ENCODE measurements at places on chromosomes 1 and 21.

DNA sequence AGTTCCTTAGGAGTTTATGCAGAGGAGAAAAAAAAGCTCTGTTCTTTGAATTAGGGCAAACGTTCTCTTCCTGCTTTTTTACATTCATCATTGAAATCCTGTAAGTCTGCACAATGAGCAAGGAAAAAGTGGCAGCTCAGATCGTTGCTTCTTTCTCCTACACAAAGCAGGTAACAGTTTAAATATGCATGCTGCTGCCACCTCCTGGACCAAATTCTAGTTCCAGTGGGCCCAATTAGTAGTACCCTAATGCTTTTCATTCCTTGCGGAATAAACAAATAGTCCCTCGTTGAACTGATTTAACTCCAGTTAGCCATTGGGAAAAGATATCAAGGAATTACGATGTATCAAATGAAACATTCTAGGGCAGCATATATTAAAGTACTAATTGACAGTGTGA is 20.1 kb downstream of the YTHDF2 start:
- no peak for DNase-seq

DNA sequence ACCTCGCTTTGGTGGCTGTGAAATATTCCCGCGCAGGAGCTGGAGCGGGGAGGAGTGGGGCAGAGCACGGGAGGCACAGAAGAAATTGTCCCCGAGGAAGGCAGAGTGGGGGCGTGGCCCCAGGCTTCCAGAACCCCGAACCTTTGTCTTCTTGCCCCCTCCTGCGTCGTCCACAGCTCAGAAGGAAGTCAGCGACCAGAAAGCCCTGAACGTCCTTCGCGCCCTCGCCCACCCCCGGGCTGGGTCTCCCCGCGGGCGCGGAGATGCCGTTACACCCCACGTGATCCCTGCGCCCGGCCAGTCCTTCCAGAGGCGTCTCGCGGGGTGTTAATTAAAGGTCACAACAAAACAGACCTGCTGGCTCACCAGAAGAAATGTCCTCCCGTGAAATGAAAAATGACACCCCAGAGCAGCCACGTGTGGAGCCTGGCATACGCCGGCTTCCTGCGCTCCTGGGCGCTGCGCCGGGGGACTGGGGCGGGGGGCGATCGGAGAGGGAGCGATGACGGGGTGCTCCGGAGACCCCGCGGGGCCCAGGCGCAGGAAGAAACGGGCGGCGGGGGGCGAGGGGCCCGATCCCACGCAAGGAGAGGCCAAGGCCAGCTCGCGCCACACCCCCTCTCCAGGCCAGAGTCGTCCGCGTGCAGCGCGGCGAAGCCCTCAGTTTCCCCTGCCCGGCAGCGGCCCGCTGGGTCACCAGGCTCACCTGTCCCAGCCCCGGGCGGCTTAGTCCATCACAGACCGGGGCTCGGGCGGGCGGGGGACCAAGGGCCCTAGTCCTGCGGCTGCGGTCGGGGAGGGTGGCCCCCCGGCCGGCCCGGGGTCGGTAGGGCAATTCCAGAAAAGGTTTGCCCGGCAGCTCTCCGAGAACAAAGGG is 995 bp upstream of the KIF26B start:
- DNase-seq: no peak

DNA sequence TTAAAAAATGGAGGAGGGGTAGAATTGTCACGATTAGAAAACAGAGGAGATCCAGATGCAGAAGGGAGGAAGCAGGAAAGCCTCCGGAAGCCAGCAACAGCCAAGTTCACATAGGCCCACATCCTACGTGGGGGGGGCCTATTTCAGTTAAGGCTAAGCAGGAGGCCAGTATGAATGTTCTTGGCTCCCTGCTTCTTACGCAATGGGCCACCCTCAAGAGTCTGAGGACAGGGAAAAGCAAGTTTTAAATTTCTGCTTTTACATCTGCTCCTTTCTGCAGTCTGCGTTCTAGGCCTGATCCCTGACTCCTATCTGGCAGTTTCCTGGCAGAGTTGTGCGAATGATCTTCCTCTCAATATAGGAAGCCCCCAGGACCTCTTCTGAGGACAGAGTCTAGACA is 30.6 kb downstream of the RABIF start:
- DNase-seq: peak; percentile 83

- DNase-seq: peak; percentile 55
Measured at GRCh38 chr1:24391882-24392603, 21.5 kb downstream of the STPG1 start.

DNA sequence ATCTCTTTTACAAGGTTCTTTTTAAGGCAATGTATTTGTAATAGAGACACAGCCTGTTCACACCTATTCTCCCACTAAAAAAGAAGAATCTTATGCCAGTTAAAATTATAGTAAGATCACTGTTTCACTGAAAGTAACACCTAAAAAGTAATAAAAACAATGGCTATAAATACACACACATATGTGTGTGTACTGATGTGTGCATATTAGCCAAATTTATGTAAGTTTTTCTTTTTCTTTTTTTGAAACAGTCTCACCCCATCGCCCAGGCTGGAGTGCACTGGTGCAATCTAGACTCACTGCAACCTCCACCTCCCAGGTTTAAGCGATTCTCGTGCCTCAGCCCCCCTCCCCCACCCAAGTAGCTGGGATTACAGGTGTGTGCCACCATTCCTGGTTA is 56.8 kb upstream of the SLC30A10 start:
- DNase-seq: no peak

DNA sequence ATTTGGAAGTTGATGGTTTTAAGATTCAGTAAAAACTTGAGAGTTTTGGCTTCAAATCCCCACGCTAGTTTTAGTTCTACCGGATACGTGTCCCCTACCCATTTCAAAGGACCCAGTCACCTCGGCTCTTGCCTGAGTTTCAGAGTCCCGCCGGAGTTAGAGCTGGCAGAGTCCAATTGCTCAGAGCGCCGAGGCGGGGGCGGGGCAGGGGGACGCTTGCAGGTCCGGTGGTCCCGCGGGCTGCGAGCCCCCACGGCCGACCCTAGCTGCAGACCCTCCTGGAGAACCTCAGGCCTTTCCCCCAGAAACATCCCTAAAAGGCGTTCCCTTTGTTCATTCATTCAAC is 765 bp upstream of the VPS45 start:
- no peak for DNase-seq

GRCh38 chr1:79711001-79711431 is 704.5 kb upstream of the ADGRL4 start:
- DNase-seq: peak; percentile 53

DNA sequence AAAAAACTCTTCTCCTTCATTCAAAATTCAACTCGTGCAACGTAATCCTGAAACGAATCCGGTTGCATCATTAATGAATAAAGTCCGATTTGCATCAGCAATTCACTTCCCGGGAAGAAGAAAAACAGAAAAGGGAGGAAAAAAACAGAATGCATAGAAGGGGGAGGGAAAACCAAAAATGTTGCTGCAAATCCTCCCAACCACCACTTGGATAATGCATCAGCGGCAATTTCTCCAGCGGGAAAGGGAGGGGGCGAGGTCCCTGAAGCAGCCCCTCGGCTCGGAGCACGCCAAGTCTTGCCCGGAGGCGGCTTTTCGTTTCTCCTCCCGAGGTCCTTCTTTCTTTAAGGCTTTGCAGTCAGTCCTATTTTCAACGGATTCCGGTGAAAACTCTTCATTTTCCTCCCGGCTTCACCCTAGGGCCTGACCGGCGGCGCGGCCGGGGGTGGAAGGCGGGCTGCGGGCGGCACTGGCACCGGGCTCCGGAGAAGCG is 723 bp downstream of the CDC42BPA start:
- DNase-seq: peak; percentile 68

- DNase-seq: no peak
Measured at GRCh38 chr1:235339746-235340145, 11.4 kb downstream of the GGPS1 start.

DNA sequence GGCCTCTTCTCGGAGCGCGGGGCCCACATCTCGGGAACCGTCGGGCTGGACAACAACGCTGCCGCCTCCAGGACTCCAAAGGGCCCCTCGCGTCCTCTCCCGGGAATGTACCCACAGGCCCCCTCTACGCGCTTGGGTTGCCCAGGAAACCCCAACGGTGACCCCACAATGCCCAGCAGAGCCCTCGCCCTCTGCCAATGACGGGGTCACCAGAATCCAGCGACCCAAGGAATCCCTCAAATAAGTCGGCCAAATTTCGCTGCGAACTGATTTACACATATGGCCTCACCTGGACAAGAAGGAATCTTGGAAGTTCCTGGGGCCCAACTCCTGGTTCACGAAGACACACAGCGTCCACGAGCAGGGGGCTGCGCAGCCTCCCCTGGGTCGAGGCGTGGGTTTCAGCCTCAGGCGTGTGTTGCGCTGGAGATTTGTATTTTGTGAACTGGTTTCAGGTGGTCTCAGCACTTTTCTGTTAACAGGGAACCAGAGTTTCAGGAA is 78.1 kb downstream of the DESI2 start:
- DNase-seq: no peak

- no peak for DNase-seq
Measured at GRCh38 chr1:67945733-67946374, 104.6 kb downstream of the DIRAS3 start.

DNA sequence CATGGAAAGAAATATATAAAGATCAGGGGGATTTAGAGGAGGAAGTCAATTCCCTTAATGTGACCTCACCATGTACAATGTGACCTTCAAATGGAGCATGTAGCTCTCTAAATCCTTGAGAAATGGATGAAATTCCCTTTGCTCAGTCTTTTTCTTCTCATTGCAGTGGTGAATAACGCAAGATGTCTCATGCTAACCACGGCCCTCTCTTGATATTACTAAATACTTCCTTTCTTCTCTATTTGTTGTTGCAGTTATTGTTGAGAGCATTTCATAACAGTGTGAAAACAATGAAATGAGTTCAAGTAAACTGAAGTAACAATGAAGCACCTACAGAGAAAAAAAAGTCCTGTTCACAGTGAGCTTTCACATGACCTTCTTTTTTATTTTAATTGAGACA is 55.6 kb downstream of the ZNF281 start:
- DNase-seq: peak; percentile 53
